Right forelimb (tissue), 1 donor: ENCODE measurements at places on chromosomes 5 and 9.

- DNase-seq = no peak
These were observed 6.2 kb upstream of the TMEM171 start for GRCh38 chr5:73114044-73114688.

DNA sequence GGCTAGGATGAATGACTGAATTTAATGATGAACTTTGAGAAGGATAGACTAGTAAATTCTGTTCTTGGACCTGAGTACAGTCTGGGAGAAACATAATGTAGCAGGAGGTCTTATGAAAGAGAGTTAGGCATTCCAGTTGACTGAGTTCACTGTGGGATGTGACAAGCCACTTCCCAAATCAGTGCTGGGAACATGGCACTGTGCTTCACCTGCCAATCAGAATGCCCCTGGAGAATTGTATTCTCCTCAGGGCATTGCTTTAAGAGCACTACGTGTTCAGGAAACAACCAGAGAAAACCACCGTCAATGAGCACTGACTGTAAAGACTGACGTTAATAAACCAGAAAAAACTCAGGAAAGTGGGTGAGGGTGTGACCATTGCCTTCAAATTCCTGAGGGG lies 1.2 kb downstream of the CCDC107 start:
- no peak for DNase-seq

DNA sequence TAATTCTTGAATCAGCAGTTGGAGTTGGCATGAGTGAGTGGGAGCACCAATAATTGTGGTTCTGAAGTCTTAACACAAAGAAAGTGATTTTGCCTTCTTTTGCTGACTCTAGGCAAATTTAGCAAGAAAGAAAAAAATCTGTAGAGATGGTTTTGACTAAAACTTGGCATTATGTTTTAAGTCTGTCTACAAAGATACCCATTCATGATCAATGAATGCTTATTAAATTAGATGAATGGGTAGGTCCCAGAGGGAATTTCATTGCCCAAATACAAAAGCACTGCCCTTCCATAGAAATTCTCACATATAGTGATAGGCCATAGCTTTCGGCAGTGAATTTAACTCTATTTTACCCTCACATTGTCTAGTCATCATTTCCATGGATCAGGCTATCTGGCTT lies 428.6 kb upstream of the ADAMTSL1 start:
- DNase-seq = no peak

- DNase-seq = no peak
These were observed 4.7 kb upstream of the TMEM210 start for GRCh38 chr9:137176302-137177182.

DNA sequence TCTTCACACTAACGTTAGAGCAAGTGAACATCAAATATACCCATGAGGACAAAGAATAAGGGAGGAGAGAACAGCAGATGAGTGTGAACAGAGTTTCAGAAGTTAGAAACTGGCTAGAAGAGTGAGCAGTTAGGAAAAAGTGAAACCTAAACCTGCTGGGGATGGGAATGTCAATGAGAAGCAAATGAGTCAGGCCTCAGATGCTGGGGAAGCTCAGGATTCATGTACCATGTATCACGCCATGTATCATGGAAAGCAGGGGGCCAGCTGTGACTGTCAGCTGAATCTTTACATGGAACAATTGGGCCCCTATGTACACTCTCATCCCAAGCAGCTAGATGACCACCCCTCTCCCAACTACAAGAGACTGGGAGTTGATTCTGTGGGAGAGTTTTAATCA lies 16.2 kb downstream of the GDF9 start:
- DNase-seq = no peak

- no peak for DNase-seq
These were observed 314.2 kb upstream of the DAP start for GRCh38 chr5:11075035-11075805.

- DNase-seq = no peak
These were observed 134.5 kb downstream of the PALM2AKAP2 start for GRCh38 chr9:109914280-109915027.

DNA sequence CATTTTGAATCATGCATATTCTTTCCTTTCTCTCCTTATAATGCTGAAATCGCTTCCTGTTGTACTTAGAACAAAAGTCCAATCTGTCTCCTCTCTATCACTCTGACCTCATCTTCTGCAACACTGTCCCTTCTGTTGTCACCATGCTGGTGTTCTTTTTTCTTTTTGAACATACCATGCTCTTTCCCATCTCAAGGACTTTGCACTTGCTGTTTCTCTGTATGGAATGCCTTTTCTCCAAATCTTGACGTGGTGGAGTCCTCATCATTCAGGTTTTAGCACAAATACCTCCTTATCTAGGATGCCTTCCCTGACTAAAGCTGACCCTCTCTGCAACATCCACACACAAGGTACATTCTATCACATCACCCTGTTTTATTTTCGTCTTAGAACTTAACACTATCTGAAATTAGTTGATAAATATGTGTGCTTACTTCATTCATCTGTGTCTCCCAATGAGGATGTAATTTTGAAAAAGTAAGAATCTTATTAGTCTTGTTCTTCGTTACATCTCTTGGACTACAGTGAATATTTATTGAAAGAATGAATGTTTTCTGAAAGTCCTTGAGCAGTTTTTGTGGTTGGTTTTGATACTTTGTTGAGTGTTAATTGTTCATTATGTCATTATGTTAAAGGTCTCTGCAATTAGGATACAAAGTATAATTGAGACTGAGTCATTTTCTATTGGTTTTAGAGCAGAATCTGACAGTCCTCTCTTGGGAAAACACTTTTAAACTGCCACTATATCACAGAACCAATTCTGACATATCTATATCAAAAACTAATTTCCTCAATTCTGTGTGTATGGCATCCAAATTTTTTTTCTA lies 145.3 kb upstream of the RASA1 start:
- DNase-seq = no peak
